Activated CD8-positive, alpha-beta T cell treated with anti-CD3 and anti-CD28 coated beads, Interleukin-2, amount 10 ng/mL, durations not matched to agents 7 days and 5 days (primary cell): ENCODE measurements at places on chromosomes 5 and 9.

GRCh38 chr5:168342151-168342825, 50.8 kb downstream of the WWC1 start:
- DNase-seq, result no peak

DNA sequence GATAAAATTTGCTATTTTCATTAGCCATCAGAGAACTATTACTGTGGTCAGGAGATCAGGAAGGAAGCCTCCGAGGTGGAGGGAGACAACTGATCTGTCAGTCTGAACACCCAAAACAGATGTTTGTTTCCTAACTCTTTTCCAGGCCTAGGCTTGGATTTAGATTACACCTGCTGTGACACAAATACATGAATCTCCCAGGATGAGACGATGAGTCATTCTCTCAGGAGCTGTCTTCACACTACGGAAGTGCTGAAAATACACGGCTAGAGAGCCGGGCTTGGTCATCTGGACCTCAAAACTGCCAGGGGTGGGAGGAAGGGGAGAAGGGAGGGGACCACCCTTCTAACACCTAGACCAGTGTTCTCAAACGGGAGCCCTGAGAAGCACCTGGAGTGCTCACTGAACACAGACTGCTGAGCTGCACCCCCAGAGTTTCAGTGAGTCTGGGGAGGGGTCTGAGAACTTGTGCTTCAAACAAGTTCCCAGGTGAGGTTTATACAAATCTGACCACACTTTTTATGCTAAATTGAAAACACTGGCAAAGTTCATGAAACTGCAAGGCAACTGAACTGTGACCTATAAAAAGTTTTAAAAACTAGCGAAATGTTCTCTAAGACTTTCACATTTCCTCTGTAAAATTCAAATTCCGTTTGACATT, 80.3 kb upstream of the EQTN start:
- no peak for DNase-seq

GRCh38 chr5:101585366-101585765, 682.3 kb upstream of the ST8SIA4 start:
- DNase-seq, result no peak

DNA sequence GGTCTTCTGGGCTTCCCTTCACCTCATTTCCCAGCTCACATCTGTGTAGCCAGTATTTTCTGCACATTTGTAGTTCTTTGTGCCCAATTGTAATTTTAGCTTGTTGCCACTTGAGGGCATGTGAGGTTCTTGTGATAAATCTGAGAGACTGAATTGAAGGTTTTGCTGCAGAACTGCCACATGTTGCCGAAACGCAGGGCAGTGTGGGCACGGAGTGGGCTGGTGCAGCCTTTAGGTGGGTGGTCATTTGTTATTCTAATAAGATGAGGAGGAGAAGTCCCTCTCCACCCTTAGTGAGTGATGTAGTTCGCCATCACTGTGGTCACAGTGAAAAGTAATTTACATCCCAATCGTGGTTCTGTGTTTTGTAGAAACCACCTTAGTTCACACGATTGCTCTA, 21.2 kb downstream of the OTULIN start:
- DNase-seq, result peak; percentile 48

- DNase-seq, result no peak
Measured at GRCh38 chr5:72472031-72472430, 35.2 kb downstream of the ZNF366 start.

DNA sequence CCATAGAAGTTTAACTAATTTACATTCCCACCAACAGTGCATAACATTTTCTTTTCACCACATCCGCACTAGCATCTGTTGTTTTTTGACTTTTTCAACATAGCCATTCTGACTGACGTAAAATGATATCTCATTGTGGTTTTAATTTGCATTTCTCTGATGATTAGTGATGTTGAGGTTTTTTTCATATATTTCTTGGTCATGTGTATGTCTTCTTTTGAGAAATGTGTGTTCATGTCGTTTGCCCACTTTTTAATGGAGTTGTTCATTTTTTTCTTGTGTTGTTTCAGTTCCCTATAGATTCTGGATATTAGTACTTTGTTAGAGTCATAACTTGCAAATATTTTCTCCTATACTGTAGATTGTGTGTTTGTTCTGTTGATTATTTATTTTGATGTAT, 163.4 kb downstream of the FER start:
- DNase-seq, result no peak

GRCh38 chr5:174065528-174066197, 20.2 kb downstream of the NSG2 start:
- no peak for DNase-seq

DNA sequence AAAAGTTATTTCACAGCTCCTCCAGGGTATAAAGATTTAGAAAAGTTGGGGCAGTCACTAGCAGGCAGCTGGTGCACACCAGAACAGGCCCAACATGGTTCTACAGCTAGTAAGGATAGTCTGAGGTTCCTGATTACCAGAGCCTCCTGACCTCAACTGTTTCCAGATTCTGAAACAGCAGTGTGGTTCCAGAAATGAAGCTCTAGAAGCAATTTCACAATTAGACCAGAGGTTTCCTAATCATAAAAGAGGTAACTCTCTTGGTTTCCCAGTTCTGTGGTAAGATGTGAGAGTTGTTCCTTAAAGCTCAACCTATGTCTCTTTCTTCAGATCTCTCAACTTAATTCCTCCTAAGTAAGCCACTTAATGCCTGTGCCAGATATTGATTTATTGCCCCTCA, 11.9 kb downstream of the AGTPBP1 start:
- no peak for DNase-seq

GRCh38 chr9:111095441-111095840, 57.2 kb upstream of the LPAR1 start:
- no peak for DNase-seq

- DNase-seq, result peak; percentile 21
Measured at GRCh38 chr9:34884747-34885189, 73.3 kb upstream of the PHF24 start.

GRCh38 chr5:154196955-154197652, 6.6 kb downstream of the GALNT10 start:
- no peak for DNase-seq

- peak; percentile 76 for DNase-seq
Measured at GRCh38 chr5:56588636-56589480, 226.5 kb upstream of the MAP3K1 start.

GRCh38 chr9:111975709-111976108, 79.1 kb downstream of the UGCG start:
- no peak for DNase-seq

GRCh38 chr5:91977579-91977978, 594.5 kb upstream of the ARRDC3 start:
- no peak for DNase-seq
